GM23338 (cell line): ENCODE measurements at places on chromosomes 4 and X.

DNA sequence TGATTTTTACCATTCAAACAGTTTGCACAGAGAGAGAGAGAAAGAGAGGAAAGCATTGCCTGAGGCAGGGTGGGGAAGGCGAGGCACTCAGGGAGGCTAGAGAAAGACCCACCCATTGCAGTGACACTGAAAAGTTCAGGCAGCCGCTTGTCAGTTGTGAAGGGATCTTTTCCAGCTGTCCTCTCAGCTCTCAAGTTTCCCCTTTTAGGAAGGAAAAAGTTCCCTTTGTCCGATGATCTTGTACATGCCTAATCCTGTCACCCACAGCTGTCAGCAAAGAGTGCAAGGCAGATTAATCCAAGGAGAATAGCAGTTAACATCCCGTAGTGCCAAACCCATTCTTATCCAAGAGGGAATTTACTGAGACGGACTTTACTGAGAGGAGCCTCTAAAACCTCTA is 255.0 kb downstream of the MAGEB5 start:
- DNase-seq, result no peak

DNA sequence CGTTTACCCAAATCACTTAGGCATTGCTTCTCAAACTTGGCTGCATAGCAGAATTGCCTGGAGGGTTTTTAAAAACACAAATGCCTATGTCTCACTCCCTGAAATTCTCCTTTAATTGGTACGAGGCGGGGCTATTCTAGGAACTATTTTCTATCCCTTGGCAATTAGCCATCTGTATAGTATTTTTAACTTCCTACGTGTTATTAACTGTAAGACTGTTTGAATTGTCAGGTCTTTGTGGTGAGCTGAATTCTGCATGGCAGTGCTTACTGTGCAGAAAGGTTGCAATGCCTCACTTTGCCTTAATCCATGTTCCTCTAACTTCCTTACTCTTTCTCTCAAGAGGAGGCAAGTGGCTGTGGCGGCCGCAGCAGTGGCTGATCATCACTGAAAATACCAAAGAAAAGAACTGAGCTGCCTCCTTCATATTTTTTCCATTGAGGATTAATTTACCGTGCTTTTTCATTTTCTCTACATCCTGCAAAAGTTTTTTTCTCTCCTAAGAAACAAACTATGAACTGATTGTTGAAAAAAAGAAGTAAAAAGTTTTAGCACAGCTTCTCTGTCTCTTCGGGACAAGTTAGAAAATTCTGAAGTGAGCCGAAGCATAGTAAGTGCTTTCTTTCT is at the start of gene SHROOM3:
Gene SHROOM3, plus strand, starts transcription at position 329 of the 627 bp plus-strand sequence. CDS start 824 bp downstream, outside the sequence.
- DNase-seq, result peak; percentile 37

DNA sequence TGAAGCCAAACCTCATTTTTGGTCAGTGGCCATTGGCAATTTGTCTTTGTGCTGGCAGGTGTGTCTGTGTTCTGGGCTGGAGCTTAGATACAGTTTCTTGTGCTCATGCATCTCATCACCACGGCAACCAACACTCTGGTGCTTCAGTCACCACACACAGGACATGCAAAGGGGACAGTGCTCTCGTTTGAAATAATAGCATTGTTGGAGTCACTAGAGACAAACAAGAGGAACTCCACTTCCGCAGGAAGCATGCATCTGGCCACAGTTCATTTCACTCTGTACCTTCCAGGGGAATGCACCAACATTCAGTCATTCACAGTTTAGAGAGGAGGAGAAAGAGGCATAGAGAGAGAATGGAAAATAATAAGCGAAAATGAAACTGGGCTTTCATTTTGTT is 267.4 kb downstream of the ANK2 start:
- DNase-seq, result peak; percentile 8

- DNase-seq, result no peak
These were observed 433.5 kb downstream of the AFF2 start for GRCh38 chrX:148933881-148934280.

DNA sequence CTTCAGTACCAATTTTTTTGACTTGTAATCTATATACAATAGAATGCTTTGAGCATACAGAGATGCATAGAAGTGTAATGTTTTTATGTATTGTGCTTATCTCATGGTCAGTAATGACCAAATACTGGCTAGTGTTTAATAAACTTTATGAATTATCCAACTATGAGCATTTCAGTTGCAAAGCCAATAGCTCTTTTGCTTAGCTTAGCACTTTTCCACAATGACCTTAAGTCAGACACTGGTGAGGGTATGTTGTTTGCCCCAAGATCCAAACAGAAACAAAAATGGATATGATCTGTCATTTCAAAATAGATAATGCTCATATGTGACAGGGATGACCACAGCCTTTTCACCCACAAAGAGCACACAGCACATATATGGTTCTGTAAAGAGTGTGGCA is 393.0 kb downstream of the AFF2 start:
- DNase-seq, result no peak

GRCh38 chr4:86928400-86929255 is 6.2 kb upstream of the AFF1 start:
- no peak for DNase-seq

- no peak for DNase-seq
These were observed 25.5 kb upstream of the NXT2 start for GRCh38 chrX:109511113-109511512.

GRCh38 chr4:174255786-174256185 is 27.7 kb downstream of the FBXO8 start:
- no peak for DNase-seq

- no peak for DNase-seq
These were observed 78.2 kb downstream of the GLRA2 start for GRCh38 chrX:14607446-14607985.

- DNase-seq, result no peak
These were observed 297.0 kb upstream of the DCAF8L1 start for GRCh38 chrX:28278251-28278650.

- no peak for DNase-seq
These were observed 47.1 kb upstream of the BMP15 start for GRCh38 chrX:50863471-50863870.

DNA sequence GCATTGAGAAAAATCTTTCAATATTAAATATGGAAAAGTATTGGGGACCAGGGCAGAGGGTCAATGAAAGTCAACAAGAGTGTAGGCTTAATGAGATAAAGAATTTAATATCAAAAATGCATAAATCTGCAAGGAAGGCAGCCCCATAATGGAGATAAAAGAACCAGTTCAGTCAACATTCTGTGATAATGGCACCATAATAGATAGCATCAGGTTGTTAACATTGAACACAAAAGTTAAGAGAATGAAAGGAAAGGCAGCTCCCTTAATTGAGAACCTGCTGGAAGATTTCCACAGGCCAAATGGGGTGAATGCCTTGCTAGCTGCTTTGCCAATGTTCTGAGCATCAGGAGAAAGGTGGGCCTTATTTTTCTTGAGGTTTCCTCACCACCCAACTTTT is 60.4 kb upstream of the TMEM33 start:
- no peak for DNase-seq

- no peak for DNase-seq
These were observed 449.5 kb upstream of the HS3ST1 start for GRCh38 chr4:11878241-11878640.

- no peak for DNase-seq
These were observed 189.1 kb downstream of the RAB28 start for GRCh38 chr4:13294961-13295605.

DNA sequence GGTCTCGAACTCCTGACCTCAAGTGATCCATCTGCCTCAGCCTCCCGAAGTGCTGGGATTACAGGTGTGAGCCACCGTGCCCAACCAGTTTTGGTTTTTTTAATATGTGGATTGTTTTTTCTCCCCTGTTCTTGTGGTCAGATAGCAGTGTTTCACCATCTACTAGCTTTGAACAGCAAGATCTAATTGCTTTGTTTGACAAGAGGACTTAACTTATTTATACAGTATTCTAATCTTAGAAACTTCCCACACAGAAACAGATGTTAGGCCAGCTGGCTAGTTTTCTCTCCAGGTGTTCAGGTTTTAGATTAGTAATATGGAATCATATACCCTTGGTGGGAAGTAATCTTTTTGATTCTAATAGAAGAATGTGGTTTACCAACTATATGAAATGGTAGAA is 12.9 kb downstream of the ING2 start:
- DNase-seq, result no peak

GRCh38 chr4:130238121-130238520 is 1142.2 kb downstream of the C4orf33 start:
- no peak for DNase-seq

DNA sequence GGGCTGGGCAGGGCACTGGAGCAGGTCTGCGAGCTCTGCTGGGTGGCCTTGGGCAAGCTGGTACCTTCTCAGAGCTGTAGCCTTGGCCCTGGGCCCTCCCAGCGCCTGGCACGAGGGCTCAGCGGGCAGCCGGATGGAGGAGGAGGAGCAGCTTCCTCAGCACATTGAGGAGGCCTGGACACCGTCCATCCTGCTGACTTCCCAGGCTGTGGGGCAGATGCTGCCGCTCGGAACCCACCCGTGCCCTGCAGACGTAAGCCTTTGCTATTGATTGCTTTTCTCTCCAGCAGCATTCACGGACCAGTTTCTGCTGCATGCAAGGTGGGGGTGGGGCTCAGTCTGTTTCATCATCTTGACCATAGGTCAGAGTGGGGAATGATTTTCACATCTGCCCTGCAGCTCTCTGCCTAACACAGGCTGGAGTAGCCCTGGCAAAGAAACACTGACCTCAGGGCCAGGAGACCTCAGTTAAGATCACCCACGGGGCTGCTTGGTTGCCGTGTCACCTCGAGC is 80.7 kb upstream of the PSAPL1 start:
- no peak for DNase-seq

GRCh38 chrX:13756381-13756780 is 21.8 kb downstream of the OFD1 start:
- no peak for DNase-seq

GRCh38 chrX:331151-331824 is 12.7 kb upstream of the GTPBP6 start:
- DNase-seq, result peak; percentile 71

- DNase-seq, result no peak
These were observed 1776.3 kb downstream of the STIM2 start for GRCh38 chr4:28636971-28637370.

DNA sequence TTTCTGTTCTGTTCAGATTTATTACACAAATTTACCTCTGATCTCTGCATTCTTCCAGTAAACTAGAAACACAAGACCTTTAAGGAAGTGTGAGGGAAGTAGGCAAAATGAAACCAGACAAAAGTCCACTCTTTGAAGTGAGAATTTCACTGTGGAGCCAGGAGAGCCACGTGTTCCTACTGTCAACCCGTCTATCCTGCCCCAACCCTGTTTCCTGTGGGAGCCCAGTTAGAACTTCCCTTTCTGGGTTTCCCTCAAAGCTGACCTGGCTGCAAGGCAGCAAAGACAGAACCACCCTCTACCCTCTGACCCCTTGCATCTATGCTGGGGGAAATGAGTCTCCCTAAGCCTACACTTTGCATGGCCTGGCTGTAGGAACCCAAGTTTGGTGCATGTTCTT is 40.0 kb downstream of the TMEM144 start:
- no peak for DNase-seq
